Astrocyte (in vitro differentiated cells and primary cell): ENCODE measurements at places on chromosomes 3 and 15.

DNA sequence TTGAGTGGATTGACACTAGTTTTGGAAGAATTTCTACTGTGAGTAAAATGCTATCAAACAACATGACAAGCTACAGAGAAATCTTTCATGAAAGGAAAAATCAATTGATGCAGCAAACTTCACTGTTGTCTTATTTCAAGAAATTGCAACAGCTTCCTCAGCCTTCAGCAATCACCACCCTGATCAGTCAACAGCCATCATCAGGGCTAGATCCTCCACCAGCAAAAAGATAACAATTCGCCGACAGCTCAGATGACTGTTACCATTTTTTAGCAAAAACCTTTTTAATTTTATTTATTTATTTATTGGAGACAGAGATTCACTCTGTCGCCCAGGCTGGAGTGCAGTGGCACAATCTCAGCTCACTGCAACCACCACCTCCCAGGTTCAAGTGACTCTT, 44.0 kb downstream of the MLH1 start:
- DNase-seq = no peak

DNA sequence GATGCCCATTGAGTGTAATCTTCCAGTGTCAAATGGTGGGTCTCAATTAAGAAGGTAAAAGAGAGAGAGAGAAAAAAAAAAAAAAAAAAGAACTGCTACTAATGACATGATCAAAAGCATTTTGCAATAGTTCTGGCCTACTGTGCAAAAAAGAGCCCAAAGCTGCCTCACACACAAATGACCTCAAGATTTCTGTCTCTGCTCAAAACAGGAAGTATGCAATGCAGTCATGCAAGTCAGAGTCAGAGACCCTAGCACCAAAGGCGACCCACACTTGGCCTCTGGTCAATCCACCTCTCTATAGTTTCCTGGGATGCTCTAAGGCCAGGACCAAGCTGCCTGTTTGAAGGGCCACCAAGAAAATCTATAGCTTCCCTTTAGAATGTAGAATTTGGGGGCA, 323.5 kb downstream of the VPS13C start:
- no peak for DNase-seq

DNA sequence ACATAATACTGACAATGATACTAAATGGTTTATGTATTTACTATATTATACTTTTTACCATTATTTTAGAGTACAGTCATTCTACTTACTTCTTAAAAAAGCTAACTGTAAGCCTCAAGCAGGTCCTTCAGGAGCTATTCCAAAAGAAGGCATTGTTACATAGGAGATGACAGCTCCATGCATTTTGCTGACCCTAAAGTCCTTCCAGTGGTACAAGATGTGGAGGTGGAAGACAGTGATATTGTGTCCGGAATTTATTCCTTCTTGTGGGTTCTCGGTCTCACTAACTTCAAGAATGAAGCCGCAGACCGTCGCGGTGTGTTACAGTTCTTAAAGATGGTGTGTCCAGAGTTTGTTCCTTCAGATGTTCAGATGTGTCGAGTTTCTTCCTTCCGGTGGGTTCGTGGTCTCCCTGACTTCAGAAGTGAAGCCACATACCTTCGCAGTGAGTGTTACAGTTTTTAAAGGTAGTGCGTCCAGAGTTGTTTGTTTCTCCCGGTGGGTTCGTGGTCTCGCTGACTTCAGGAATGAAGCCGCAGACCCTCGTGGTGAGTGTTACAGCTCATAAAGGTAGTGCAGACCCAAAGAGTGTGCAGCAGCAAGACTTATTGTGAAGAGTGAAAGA, 20.9 kb downstream of the AVEN start:
- peak; percentile 18 for DNase-seq

GRCh38 chr15:94845390-94845716, 614.0 kb downstream of the MCTP2 start:
- DNase-seq = no peak

DNA sequence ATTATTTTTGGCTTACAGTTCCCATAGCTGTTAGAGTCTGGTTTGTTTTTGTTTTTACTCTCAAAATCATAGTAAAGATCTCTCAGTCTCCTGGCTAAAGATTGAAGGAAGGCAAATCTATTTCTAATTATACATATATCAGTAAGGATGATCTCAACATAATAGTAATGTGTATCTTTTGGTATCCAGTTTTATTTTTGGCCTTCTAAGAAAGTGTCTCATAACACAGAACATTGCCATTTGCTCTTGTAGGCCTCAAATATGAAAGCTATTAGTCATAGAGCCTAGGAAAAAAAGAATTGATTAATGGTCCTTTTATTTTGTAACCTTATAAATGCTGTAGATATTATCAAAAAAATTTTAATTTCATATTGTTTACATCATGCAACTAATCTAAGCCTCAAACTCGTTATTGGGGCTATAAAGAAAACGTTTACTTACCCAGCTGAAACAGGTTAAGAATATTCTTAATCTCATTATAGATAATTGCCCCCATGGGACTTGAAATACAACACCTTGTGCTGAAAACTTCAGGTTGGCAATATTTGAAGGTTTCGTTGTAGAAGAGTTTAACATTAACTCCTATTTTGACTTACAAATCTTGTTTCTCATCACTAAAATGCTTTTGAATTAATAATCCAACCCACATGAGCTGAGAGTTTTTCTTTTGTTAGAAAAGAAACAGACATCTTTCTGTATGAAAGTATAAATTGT, 16.7 kb downstream of the FBXO45 start:
- no peak for DNase-seq

- DNase-seq = peak; percentile 89
Measured at GRCh38 chr15:77420610-77421369, at the start of gene HMG20A. HMG20A (plus strand) TSS chr15:77420888; CDS start chr15:77458408, 37,520 bp downstream.

- peak; percentile 12 for DNase-seq
Measured at GRCh38 chr3:113698956-113699355, 2.5 kb upstream of the USF3 start.

DNA sequence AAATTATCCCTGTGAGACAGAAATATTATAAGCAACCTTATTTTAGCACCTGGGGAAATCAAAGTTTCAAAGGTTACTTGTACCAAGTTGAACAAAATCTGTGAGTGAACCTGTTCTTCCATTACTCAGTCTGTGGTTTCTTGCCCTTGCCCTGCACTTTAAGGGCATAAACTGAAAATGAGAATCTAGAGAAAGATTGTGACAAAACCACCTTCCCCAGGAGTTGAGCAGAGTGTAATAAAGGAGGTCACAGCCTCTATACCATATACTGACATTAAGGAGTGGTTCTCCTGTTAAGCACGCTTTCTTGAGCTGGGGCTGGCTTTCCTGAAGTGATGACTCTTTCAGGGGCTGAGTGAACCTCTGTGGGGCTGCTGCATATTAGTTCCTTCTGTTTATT, 143.4 kb downstream of the PDCD6IP start:
- DNase-seq = no peak

DNA sequence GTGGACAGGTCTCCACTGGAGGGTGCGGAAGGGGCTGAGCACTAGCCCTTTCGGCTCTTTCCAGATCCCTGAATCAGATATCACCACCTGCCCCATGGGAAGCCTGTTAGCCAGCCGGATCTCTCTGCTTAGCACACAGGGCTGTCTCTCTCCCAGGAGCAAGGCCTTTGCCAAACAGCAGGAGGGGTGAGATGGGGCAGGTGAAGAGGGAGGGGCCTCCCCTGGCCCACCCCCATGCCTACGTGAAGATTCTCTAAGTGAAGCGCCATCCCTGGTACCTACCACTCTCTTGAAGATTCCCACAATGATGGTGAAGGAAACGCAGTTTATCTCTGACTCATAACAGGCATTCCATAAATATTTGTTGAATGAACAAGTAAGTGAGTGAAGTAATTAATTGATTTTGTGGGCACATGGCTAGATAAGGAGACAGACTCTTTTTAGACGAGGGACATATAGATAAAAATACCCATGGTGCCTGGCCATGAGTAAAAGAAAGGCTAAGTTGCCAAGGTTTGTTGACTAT, 19.6 kb upstream of the HCN4 start:
- DNase-seq = peak; percentile 89

- no peak for DNase-seq
Measured at GRCh38 chr3:164365242-164365641, 713.1 kb downstream of the SI start.

DNA sequence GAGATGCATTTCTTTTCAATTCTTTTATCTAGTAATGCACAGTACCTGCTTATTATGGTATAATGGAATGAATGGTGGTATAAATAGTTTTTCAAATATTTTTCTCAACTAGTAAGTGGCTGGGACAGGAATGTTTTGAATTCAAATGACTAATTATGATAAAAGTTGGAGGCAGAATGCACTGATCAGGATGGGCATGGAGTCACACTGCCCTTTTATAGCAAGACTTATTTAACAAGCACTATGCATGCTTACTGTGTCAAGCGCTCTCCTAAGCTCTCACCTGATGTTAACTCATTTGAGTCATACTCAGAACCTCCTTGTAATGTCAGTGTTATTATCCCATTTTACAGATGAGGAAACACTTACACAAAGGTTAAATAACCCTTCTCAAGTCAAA, 221.8 kb downstream of the FEZF2 start:
- DNase-seq = peak; percentile 65

DNA sequence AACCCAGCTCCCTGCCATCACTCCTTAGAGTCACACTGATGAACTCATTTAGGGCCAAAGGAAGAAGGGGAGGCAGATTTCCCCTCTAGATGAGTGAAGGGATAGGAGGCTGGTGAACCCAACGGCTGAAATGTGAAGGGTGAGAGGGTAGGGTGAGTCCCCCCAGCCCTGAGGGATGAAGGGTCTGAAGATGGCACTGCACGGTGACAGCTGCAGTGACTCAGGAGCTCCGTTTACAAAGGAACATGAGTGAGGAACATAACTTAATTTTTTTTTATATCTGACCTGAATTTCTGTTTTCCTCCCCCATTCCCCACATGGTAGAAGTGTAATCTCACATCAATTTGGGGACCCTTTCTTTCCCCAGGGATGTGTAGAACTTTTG, 14.0 kb downstream of the SNX33 start:
- no peak for DNase-seq

DNA sequence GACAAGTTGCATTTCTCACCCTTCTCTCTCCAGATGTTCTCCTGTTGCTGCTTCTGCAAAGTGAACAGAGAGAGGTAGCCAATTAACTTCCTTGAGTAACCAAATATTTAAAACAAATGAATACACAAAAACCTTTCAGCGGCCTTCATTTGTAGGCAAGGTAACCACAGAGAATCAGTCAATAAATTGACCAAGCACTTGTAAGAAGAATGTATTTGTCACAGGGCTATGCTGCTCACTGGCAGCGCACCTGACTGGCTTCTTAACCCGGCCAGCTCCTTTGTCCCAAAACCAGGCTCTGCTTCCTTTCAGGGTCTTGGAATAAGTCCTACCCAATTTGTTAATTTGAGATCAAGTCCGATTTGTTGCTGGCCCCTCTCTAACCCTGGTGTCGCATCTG, 43.5 kb upstream of the STXBP5L start:
- DNase-seq = no peak

GRCh38 chr15:75801859-75802593, 41.2 kb upstream of the UBE2Q2 start:
- DNase-seq = peak; percentile 25

DNA sequence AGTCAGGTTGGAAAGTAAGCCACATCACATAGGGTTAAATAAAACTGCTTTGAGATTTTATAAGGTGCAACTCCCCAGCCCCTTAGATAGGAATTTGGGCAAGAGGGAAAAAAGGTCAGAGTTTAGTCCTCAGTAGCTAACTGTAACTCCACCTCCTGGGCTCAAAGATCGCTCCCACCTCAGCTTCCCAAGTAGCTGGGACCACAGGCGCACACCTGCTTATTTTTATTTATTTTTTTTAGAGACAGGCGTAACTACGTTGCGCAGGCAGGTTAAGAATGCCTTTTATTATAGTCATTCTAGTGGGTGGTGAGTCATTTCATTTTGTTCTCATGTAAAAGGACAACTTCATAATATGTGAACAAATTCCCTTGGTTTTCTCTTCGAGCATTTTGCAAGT, 14.7 kb downstream of the TM2D3 start:
- peak; percentile 45 for DNase-seq
